Left kidney (tissue), 8 donors: ENCODE measurements at places on chromosomes 16 and 17.
A peak's percentile ranks its signal among the peaks of the same experiment; 100 is the strongest.

GRCh38 chr16:65121870-65122723 lies at the start of gene CDH11:
CDH11 (minus strand) TSS chr16:65122063; CDS start chr16:65004869, 117,194 bp downstream.
- DNase-seq, result peak; percentile 80

DNA sequence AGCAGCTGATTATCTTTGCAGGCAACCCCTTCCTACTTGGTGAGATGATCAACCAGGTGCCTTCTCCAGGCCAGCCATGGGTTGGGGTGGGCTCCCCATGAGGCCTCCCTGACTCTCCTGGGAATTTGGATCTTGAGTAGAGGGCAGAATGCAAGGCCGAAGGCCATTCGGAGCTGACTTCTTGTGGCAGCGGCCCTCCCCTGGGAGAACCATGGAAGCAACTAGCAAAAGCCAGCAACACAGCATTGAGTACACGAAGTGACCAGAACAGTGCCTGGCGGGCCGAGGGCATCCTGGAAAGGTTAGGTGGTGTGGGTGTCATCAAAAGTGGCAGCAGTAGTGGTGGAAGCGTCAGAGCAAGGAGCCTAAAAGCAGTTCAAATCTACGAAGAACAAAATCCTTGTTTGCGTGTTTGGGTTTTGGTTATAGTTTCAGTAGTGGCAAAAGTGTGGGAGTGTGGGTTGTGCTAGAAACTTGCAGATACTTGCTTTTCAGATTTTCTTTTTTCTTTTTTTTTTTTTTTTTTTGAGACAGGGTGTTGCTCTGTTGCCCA lies 2.0 kb upstream of the ALDH3A1 start:
- DNase-seq, result no peak

DNA sequence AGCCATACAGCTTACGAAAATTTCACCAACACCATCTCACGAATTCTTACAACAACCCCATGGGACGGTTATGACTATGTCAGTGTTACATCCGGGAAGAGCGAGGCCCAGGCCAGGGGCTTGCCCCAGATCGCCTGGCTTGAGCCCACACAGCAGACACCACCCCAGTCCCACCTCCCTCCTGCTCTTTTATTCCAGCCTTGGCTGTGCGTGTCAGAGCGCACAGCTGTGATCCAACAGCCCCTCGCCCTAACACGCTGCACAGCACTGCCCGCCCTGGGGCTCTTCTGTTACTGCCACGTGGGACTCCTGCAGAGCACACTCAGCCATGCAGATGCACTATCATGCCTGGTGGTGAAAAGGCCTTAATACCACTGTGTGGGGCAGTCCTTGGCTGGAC lies 127.9 kb downstream of the ENGASE start:
- no peak for DNase-seq

DNA sequence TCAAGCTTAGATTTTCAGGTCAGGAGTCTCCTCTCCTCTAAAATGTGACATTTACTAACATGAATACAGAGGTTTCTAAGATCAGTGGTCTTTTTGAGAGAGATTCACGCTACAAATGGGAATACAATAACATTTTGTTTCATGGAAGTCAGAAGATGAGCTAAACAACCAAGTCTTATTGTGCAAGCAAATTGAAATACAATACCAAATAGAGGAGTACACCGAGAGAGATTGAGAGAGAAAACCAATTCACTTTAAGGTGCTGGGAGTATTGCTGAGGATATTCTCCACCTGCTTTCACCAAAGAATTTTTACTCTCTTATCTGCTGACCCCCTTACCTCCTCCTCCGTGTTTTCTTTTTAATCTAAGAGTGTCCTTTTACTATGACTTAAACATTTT lies 11.5 kb downstream of the VEZF1 start:
- no peak for DNase-seq

GRCh38 chr17:7631398-7632380 lies 1.8 kb downstream of the SHBG start:
- no peak for DNase-seq

DNA sequence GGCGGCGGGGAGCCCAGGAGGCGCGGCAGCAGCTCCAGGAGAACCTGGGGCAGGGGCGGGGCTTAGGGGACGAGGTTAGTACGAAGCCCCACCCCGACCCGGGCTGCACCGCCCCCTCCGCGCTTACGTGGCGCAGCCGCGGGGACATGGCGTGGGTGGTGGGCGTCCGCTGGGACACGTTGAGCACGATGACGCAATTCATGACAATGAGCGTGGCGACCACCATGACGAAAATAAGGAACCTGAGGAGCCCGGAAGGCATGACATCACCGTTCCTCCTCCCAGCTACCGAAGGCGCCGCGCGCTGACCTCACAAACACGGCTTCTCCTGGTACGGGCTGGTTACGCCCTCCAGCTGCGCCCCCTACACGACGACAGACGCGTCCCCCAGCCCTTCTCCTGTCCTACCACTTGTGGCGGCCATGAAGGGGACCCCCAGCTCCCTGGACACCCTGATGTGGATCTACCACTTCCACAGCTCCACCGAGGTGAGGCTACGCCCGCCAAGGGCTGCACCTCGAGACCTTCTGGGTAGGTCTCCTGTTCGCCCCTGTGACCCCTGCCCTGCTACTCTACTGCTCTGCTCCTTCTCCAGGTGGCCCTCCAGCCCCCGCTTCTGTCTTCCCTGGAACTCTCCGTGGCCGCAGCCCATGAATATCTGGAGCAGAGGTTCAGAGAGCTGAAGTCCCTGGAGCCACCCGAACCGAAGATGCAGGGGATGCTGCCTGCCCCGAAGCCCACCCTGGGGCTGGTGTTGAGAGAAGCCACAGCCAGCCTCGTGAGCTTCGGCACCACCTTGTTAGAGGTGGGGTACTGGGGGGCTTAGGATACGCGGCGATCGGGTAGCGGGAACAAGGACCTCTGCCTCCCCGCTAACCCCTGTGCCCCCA lies at the start of gene C17orf107:
TSS of gene C17orf107 (plus strand) at position 196 of the 890 bp plus-strand sequence. CDS start at position 423, 227 bp downstream.
- DNase-seq, result peak; percentile 68

GRCh38 chr17:7969433-7969832 lies 33.0 kb upstream of the GUCY2D start:
- no peak for DNase-seq

- DNase-seq, result no peak
Observed at GRCh38 chr16:69143116-69143515, 10.7 kb downstream of the UTP4 start.
